ENCODE measurements at places on chromosomes 12 and 14.
A peak's percentile ranks its signal among the peaks of the same experiment; 100 is the strongest.

GRCh38 chr12:103441437-103442181, 54.2 kb downstream of the C12orf42 start:
- DNase-seq = peak; percentile 94

DNA sequence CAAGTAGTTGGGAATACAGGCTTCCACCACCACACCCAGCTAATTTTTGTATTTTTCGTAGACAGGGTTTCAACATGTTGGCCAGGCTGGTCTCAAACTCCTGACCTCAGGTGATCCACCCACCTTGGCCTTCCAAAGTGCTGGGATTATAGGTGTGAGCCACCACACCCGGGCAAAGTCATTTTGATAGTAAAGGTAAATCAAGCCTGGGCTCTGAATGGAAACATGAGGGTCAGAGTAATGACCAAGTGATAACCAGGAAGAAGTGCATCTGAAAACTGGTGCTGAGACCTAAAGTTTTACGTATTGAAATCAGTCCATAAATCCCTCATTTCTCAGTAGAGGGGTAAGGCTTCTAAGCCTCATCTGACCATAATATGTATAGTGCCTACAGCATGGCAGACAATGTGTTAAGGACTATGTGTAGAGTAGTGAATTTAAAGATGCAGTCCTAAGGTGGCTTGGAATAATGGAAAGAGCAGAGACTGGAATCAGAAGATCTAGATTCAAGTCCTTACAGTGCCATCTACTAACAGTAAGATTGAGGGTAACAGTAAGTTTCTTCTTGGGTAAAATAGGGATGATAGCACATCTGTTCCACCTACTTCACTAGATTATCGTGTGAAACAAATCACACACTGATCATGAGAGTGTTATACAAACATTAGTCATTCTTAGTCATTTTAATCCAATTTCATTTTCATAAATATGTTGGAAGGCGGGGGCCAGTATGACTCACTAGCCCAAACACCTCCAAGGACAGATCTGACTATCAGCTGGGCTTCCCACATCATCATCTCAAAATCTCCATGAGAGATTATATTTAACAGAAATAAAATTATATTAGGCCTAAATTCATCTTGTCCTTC, 11.2 kb downstream of the MAP4K5 start:
- peak; percentile 81 for DNase-seq

DNA sequence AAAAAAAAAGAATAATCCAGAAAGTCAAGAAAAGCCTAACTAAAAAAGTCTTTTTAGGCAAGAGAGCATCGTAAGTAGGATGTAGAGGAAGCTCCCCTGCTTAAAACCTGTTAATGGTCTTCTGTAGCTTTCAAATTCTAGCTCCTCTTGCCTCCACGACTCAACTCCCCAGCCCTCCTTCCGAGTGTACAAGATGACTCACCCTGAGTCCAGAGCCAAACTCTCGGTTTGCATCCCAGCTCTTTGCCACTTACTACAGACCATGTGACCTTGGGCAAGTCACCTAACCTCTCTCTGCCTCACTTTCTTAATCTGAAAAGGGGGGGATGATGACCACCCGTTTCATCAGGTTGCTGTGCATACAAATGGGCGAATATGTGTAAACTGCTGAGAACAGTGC, 460.4 kb downstream of the DPF3 start:
- no peak for DNase-seq

GRCh38 chr12:49253033-49253623, 11.8 kb upstream of the TUBA1C start:
- DNase-seq = no peak

DNA sequence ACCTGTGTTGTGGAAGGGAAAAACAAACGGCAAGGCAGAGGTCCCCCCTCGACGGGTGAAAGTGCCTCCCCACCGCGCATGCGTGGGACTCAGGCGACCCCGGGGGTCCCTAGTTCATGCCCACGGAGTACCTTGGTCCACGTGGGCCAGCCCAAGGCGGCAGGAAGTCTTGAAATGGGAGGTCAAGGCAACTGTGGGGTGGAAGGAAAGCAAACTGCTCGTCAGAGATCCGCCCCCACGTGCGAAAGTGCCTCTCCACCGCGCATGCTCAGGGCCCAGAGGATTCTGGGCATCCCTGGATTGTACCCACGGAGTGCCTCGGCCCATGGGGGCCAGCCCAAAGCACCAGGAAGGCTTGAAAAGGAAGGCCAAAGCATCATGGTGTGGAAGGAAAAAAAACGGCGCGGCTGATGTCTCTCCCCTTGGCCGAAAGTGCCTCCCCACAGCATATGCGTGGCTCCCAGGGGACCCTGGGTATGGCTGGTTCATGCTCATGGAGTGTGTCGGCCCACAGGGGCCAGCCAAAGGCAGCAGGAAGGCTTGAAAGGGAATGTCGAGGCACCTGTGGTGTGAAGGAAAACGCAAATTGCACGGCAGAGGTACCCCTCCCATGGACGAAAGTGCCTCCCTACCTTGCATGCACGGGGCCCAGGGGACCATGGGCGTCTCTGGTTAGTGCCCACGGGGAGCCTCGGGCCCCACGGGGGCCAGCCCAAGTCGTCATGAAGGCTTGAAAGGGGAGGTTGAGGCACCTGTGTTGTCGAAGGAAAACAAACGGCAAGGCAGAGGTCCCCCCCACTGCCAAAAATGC, 369.7 kb downstream of the ALG10 start:
- DNase-seq = no peak

GRCh38 chr12:111363578-111363977, 5.3 kb downstream of the PHETA1 start:
- DNase-seq = no peak

GRCh38 chr14:95683793-95684192, 2.4 kb upstream of the TCL1B start:
- DNase-seq = peak; percentile 65

Data from GM12865 (cell line).